ENCODE measurements at places on chromosomes 6 and 20.

GRCh38 chr6:130412556-130413290, 46.9 kb downstream of the TMEM200A start:
- DNase-seq, result peak; percentile 21

GRCh38 chr6:155580904-155581303, 125.3 kb upstream of the NOX3 start:
- no peak for DNase-seq

GRCh38 chr20:17688965-17689364, 6.9 kb upstream of the RRBP1 start:
- DNase-seq, result peak; percentile 73

GRCh38 chr20:32984196-32984595, 20.0 kb downstream of the SUN5 start:
- no peak for DNase-seq

DNA sequence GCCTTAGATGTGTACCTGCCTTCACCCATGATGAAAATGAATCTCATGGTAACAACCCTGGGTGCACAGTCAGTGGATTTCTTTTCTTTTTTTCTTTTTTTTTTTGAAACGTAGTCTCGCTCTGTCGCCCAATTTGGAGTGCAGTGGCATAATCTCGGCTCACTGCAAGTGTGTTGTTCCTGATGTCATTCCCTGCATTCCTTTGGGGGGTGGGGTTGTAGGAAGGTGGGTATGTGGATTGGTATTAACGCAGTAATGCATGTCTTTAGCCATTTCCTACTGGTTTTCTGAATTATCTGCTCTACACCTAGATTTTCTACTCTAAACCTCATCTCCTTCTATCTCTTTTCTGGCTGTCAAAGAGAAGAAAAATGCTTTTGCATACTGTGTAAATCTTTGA, 146.6 kb downstream of the RNF144B start:
- DNase-seq, result no peak

DNA sequence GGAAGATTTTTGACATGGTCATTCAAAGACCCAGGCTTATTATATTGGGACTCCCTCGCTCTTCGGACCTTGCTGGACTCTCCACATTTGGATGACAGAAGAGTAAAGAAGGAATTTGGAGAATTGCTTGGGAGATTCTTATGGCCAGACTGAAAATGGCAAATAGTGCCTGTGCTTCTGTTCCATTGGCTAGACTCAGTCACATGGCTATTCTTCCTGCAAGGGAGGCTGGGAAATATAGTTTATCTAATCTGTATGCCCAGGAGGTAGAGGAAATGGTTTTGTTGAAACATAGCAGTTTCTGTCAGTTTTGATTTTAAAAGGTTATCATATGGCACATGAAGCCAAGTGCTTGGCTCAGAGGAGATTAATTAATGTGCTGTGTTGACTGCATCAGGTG, 286.6 kb upstream of the JAG1 start:
- DNase-seq, result no peak

DNA sequence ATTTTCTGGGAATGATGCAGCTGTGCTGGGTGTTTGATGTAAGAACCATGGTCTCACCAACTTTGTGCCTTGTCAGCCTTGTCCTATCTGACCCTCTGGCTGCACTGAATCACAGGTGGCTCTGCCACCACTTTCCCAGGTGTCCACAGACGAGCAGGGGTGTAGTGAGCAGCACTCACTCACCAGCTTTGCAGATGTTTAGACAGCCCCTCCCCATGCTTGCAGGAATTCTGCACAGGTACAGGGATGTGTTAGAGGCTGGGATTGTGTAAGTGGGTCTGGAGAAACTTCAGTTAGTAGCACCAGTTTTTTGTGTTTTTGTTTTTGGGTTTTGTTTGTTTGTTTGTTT, 88.2 kb upstream of the NAA20 start:
- no peak for DNase-seq

DNA sequence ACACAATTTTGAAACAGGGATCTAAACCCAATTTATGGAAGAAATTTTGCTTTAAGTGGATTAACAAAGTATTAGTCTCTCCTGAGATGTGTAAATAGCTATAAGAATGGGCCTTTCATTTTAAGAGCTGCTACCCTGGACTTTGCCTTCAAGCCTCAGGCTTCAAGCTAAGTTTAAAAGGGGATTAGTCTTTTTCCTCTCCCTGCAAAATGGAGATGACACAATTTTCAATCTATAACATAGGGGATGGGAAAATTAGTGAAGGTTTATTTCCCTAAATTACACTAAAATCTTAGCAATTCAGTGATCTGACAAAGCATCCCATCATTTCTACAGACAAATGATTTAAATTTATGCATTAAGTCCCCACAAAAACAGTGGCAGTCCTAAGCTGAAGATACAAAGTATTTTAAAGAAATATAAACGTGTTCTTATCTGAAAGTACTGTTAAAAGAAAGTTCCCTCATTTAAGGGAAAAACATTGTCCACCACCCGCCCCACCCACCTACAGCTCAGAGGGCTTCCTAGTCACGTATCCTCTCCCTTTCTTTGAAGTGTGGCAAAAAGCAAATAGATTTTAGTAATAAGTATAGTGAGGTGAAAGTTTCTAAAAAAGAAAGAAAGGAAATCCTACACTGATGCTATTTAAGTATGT, 14.5 kb downstream of the ARHGAP18 start:
- DNase-seq, result no peak

GRCh38 chr20:62022575-62023139, 43.0 kb downstream of the TAF4 start:
- no peak for DNase-seq

GRCh38 chr6:20024316-20024673, 187.1 kb downstream of the ID4 start:
- no peak for DNase-seq

Data from IMR-90 (cell line).